Epithelial cell of alveolus of lung (primary cell): ENCODE measurements at places on chromosomes 3 and 15. TPM values are rescaled to one million over a fixed set of nuclear protein-coding genes. Genes with fewer than 3 reads are reported as not detected.

Gene OSTN
- total RNA-seq: not detected in 2 replicates

Gene COL7A1
- total RNA-seq: 52.5 and 104 TPM in 2 replicates

Gene TXNRD3
- 6.7 and 7.1 TPM in 2 replicates for total RNA-seq

Gene SNURF
- 1.7 and 9.7 TPM in 2 replicates for total RNA-seq

Gene DUOXA2
- total RNA-seq: under 0.01 TPM in 1 of 2 replicates, not detected in the other
